ENCODE measurements at places on chromosomes 2 and 18. TPM values are rescaled to one million over a fixed set of nuclear protein-coding genes. Genes with fewer than 3 reads are reported as not detected.

RESP18 gene
- polyA plus RNA-seq: not detected

- no peak for DNase-seq
Measured at GRCh38 chr2:10252661-10253060, 50.0 kb upstream of the HPCAL1 start.

CNDP1 gene
- 1.8 TPM for polyA plus RNA-seq

GRCh38 chr2:62556086-62556485 lies 50.1 kb upstream of the TMEM17 start:
- DNase-seq: no peak

GRCh38 chr2:233059797-233060500 lies at the start of gene INPP5D:
Gene INPP5D, plus strand, starts transcription at chr2:233060342. Its CDS starts 137 bp downstream, at chr2:233060479.
- DNase-seq: no peak

GRCh38 chr2:118014492-118014824 lies 588 bp upstream of the CCDC93 start:
- DNase-seq: no peak

- DNase-seq: no peak
Measured at GRCh38 chr2:86821842-86822241, 31.1 kb upstream of the CD8A start.

DNA sequence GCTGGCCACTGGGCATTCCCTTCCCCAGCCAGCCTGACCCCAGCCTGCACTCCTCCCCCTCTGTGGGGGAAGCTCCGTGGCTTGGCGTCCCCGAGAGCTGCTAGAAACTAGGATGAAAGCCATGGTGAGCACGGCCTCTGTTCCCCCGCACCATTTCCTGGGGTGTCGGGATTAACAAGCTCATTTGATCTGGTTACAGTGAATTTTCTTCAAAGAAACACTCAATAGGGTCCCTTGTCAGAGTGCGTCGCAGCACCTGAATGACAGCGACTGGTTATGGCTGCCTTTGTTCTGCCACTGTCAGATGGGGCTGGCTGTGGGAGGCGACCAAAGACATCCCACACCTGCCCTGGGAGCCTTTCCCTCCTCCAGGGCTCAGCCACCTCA lies 7.7 kb upstream of the ALPI start:
- no peak for DNase-seq

DNA sequence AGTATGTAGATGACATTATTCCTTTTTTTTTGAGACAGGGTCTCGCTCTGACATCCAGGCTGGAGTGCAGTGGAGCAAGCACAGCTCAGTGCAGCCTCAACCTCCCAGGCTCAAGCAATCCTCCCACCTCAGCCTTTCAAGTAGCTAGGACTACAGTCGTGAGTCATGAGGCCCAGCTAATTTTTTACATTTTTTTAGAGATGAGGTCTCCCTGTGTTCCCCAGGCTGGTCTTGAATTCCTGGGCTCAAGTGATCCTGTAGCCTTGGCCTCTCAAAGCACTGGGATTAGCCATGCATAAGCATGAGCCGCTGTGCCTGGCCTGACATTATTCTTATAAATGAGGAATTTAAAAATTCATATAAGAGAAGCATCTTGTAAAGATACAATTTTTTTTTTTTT lies 86.9 kb downstream of the FAM117B start:
- no peak for DNase-seq

- DNase-seq: no peak
Measured at GRCh38 chr2:29012211-29012681, 31.1 kb downstream of the TOGARAM2 start.

DNA sequence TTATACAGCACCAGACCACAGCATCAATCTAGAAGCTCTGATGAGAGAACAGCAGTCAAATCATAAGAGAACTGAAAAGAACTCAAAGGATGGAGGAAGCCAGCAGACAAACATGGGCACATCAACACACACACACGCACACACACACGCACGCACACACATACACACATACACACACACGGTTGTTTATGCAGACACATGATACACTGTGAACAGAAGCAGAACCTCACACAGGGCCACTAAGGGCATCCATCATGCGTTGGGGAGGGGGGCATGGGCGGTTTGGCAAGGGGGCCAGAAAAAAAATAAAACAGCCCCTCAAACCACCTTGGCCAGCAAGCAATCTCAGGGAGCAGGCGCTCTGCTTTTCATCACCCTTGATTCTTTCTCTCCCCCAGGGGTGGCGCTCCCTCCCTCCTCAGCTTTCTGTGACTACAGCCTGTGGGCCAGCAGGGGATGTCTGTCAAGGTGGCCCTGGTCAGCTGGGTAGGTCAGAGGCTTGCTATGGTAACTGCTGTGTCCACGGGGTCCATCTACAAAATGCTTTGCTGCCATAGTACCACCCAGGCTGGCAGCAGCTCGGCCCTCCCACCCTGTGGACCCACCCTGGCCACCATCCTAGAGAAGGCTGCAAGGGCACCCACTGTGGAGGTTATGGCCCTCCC lies 318.0 kb downstream of the CELF4 start:
- DNase-seq: no peak

GRCh38 chr2:218266316-218266979 lies 3.5 kb downstream of the AAMP start:
- DNase-seq: no peak

GRCh38 chr2:21070341-21071257 lies 26.7 kb upstream of the APOB start:
- no peak for DNase-seq

DNA sequence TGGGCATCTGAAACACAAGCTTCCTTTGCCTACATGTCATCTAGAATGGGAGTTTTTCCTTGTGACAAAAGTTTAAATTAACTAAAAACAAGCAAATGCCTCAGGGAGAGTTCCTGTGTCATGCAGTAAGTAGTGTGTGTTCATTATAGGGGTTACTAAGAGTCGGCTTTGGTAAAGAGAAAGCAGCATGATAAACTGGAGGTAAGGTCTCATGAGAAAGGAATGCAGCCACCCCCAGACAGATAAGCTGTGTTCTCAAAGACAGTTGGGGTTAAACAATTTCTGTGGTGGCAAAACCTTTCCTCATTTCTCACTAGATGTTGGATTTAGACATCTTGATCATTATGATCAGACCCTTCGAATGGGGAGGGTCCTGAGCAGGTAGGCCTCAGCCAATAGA lies 129.7 kb downstream of the MAP4K4 start:
- no peak for DNase-seq

AGAP1 gene
- 22.7 TPM for polyA plus RNA-seq

DNA sequence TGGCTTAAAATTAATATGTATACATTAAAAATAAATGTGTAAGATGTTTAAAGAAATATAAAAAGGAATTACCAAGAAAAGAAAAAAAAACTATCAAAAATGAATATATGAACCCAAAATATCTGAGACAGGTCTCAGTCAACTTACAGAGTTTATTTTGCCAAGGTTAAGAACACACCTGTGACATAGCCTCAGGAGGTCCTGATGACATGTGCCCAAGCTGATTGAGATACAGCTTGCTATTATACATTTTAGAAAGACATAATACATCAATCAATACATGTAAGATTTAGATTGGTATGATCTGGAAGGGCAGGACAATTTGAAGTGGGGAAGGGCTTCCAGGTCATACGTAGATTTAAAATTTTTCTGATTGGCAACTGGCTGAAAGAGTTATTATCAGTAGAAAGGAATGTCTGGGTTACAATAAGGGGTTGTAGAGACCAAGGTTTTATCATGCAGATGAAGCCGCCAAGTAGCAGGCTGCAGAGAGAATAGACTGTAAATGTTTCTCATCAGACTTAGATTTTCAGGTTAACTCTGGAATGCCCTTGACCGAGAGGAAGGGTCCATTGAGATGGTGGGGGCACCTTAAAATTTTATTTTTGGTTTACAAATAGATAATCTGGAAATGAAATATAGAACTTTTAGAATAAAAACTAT lies 74.7 kb downstream of the EXOC6B start:
- no peak for DNase-seq

POTEF gene
- polyA plus RNA-seq: not detected

CPS1 gene
- 11.1 TPM for polyA plus RNA-seq

TBR1 gene
- 0.04 TPM for polyA plus RNA-seq

DNA sequence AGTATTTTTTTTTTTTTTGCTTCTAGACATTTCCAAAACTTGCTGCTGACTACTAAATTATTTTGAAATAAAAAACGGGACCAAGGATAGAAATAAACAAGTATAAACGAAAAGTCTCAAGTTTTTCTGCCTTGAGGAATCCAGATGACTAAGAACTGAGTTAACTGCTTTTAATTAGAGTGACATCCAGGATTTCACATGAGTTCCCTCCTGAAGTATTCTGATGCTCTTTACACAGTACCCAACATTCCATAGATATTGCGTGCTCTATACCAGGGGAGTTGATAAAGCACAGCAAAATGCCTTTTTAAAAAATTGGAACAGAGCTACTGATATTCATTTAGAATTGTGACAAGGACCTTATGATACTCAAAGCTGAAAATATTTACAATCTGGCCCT lies 618.0 kb downstream of the CCDC85A start:
- DNase-seq: no peak

DNA sequence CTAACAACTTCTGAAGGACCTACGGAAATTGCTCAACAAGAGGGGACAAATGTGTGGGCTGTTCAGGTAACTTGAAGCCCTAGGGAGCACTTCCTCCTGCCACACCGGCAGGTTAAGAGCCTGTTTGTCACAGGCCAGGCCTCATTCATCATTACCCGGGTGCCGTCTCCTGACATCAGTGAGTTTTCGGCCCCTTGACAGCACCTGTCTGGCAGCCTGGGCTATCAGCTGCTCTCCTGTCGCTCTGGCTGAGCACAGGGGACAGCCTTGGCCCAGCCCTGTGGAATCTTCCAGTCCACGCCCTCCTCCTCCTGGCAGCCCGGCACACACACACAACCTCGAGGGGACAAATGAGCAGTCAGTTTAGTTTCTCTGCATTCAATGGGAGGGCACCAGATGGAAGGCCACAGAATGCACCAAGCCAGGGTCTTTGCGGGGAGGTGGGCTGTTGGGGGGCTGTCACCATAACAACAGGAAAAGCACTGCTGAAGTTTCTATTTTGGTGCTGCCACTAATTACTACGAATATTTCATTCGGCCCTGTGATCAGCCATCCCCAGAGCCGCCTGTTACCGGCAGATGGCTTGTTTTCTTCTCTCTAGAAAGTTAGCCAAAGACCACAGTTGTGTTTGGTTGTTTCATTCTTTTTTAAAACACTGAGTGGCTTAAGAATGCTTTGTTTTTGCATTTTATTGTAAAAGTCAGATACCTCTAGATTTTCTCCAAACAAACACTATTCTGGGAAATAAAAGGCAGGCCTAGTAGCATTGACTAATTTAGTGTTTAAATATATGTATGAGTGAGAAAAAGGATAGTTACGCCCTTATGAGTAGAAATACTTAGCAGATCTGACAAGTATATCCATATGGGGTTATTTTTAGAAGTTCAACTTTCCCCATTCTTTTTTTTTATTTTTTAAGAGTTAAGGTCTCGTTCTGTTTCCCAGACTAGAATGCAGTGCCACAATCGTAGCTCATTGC lies 189.9 kb upstream of the NDUFV2 start:
- no peak for DNase-seq

OTOF gene
- 0.24 TPM for polyA plus RNA-seq

Measured in left renal cortex interstitium (tissue), 4 donors.